ENCODE measurements at places on chromosomes 3 and 15.

- no peak for DNase-seq
Measured at GRCh38 chr3:123289391-123290106, 87.8 kb downstream of the SEC22A start.

- DNase-seq = no peak
Measured at GRCh38 chr3:76387000-76387399, 601.7 kb upstream of the ZNF717 start.

DNA sequence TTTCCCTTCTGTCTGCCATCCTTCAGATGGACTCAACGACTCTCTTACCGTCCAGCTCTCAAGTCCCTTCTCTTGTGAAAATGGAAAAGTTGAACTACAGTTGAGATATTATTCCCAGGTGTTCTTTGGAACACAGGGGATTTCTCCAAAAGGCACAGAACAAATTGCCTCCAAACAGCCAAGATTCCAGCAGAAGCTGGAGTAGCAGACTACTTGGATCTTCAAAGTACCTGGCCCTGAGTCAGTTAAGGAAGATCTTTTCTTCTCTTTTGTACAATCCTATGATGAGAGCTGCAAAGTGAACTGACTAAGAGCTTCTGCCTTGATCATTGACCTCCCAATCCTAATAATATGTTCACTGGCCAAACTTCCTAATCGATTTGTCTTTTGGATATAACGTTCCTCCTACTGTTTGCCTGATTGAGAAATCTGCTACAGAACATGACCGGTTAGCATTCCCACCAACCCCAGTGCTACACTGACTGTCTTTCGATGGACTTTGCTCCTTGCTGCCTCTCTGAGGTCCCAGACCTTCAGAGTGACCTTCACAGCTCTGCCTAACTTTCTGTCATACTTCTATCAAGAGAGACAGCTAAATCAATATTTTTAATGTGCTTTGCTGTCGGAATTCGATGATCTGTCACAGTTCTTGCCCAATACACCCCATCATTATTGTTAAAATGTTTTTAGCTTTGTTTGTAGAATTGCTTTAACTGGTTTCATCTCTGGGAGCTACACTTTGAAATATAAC is 21.9 kb downstream of the PAQR9 start:
- no peak for DNase-seq

GRCh38 chr3:179981646-179982045 is 55.1 kb downstream of the PEX5L start:
- no peak for DNase-seq

GRCh38 chr3:42489937-42490227 is 12.6 kb upstream of the VIPR1 start:
- no peak for DNase-seq

DNA sequence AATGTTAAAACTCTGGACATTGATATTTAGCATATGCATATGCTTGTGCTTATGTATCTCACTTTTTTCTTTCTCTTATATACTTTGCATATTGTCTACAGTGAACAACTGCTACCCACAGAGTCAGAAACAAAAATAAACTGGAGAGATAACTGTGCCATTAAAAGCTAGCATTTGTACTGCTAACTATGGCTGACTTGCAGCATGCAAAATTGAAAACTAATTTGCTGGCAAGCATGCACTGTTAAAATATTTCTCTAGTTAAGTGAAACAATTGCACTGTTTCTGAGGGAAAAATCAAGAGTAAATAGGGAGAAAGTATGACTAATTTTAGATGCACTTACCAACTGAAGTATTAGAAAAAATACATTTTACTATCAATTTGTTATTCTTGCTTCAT is 177.8 kb downstream of the CBLB start:
- no peak for DNase-seq

GRCh38 chr3:27239951-27240350 is 129.2 kb downstream of the NEK10 start:
- DNase-seq = no peak

DNA sequence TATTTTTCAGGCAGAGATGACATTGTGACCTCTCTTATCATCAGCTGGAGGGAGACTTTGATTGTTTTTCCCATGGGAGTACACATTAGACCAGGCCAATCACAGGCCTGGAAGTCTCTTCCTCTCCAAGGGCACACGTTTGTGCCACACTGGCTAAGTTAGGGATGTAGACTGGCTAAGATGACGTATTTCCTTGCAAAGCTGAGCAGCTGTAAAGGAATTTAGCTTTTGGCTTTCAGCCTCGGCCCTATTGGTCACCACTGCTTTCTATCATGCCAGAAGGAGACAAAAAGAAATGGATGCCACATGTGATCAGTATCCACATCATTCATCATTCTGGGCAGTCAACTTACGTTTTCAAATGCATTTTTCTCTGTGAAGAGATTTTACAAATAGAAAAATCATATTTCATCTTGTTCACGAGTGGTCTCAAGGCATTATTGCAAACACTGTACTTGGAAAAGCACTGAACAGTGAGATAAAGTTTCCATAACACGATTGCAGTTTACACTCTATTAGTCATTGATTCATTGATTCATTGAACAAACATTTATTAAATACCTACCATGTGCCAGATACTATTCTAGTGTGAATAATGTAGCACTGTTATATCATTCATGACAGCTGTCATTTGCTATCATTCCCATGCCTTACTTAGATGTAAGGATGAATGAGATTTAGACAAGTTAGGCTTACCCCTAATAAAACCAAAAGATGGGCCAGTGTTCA is 27.0 kb upstream of the RNF7 start:
- DNase-seq = no peak

GRCh38 chr3:117619805-117620204 is 910.2 kb downstream of the TUSC7 start:
- DNase-seq = no peak

GRCh38 chr3:13078163-13078905 is 5.1 kb upstream of the IQSEC1 start:
- DNase-seq = no peak

GRCh38 chr3:107436029-107436428 is 58.8 kb downstream of the CCDC54 start:
- no peak for DNase-seq
